ENCODE measurements at places on chromosomes 3 and 15. TPM values are rescaled to one million over a fixed set of nuclear protein-coding genes. Genes with fewer than 3 reads are reported as not detected.

- no peak for DNase-seq
Observed at GRCh38 chr3:151550025-151550618, 89.3 kb upstream of the IGSF10 start.

The ESYT3 gene
- not detected for total RNA-seq

DNA sequence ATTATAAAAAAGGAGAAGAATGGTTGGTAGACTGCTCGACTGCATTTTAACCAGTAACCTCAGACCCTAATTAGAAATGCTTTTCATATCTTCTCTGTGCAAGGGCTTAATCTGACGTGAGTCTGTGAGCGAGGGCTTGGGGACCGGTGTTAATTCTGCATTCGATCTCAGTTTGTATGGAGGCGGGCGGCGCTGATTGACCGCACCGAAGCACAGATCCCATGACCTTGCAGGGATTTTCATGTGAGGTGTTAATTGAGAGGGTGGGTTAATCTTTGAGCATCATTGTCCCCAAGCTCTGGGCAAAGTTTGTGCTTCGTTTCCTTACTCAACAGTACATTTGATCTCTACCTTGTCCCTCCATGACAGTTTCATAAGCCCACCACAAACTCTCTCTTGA lies 250.9 kb downstream of the NR2F2 start:
- no peak for DNase-seq

The PTX3 gene
- total RNA-seq = not detected

DNA sequence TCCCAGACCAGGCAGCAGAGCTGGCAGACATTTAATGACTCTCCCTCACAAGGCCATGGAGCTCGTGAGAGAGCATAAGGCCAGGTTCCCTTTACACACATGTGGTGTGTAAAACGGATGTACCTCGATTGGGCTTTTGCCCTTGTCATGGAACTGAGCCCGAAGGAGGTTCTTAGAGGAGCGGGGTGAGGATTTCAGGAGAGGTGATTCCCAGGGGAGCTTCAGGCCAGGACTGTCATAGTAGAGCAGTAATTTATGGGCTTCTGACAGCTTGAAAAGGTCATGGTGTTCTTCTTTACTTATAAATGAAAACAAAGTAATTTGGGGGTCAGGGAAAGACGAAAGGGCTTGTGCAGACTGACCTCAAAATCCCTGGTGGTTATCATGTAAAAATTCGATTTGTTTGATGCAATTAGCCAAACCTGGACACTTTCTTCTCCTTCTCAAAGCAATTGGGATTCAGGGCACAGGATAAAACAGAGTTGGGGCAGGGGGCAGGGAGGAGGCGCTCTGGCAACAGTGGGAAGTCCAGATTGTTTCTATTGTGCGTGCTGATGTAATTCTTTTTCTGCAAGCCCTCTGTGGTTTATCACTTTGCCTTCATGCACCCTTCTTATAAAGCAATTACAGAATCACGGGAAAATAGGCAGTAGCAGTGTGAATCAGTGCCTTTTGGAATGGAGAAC lies 51.0 kb downstream of the CACNA1D start:
- no peak for DNase-seq

The CPN2 gene
- total RNA-seq = not detected

DNA sequence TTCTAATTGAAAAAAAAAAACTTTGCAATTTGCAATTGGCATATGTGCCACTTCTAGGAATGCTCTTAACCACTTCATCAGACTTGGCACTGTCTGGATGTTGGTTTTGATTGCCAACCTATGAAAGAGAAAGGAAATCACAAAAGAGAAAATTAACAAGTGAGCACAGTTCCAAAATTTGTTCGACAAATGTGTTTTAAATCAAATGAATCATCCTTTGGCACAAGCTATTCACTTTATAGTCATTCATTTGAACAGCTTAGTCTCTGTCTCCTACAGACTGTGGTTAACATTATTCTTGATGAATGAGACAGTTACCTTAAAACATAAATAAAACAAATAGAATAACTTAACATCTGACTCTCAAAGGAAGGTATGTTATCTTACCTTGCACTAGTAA lies 265.0 kb downstream of the EPHA3 start:
- no peak for DNase-seq

- DNase-seq = no peak
Observed at GRCh38 chr3:106345353-106346027, 476.7 kb upstream of the CBLB start.

- no peak for DNase-seq
Observed at GRCh38 chr3:195181113-195181498, 89.9 kb downstream of the XXYLT1 start.

GRCh38 chr3:195337747-195338146 lies 66.8 kb upstream of the XXYLT1 start:
- DNase-seq = no peak
